Mammary epithelial cell (primary cell): ENCODE measurements at places on chromosomes 2 and 18.

GRCh38 chr18:28875059-28875458 lies 698.1 kb upstream of the CDH2 start:
- no peak for DNase-seq

GRCh38 chr2:113248997-113249770 lies 29.5 kb downstream of the PAX8 start:
- DNase-seq: peak; percentile 69

DNA sequence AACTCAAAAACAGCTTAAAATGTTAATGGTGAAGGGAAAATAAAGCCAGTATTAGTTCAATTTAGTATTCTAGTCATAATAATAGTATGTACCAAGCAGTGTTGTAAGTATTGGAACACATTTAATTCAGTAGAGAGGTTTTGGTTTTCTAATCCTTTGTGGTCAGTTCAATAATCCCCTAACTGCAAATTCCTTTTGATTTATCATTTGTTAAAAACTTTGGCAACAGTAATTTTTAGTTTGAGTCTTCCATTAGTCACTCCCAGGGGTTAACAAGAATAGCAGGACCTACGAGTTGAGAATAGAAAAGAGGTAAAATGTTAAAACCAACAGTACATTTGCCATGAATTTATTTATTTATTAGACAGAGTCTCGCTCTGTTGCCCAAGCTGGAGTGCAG lies 10.7 kb downstream of the MRPL44 start:
- DNase-seq: peak; percentile 29

DNA sequence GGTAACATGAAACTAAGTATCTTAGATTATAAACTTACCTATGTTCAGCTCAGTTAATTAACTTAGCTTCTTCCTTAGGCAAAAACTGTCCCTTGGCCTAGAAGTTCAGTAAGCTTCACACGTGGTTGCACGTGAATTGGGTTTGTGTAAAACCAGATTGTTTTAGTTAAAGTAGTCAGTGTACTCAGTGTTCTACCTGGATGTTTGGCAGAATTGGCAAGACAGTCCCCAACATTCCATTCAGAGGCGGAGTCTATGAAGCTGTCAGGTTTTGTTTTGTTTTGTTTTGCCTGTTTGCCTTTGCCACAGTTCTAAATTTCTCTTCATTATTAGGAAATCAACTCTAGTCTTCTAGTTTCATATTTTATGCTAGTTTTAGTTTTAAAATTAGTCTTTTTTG lies 105.3 kb upstream of the ZEB2 start:
- DNase-seq: peak; percentile 9

DNA sequence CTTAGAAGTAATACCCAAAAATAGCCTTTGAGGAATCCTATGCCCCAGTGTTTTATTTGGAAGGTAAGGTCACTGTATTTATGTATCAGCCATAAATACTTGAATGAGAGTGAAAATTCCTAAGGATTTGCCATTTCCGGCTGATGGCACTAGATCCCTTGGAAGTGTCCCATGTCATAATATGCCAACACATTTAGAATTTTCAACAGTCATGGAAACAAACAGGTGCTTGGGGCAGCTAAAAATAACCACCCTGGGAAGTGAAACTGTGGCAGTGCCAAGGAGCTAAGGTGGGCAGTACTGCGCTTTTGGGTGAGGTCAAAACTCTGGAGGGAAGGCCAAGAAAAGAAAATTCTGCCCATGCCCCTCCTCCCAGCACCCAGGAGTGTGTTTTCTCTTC lies 80.2 kb downstream of the TCF7L1 start:
- DNase-seq: no peak

DNA sequence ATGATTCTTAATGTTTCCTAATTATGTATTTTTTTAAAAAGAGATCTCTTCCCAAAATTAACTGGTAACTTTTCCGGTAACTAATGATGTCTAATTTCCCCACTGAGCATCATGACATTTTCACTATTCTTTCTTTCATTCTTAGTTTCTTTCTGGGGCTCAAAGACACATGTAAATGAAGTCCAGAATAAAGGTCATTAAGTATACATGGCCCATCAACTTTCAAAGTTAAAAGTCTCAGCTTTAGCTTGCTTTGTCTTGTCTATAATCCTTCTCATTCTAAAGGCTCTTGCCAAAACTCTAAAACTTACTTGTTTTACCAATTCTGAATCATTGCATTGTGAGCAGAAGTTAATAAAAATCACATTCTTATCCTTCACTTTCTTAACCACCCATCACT lies 53.6 kb downstream of the ASXL2 start:
- DNase-seq: no peak

DNA sequence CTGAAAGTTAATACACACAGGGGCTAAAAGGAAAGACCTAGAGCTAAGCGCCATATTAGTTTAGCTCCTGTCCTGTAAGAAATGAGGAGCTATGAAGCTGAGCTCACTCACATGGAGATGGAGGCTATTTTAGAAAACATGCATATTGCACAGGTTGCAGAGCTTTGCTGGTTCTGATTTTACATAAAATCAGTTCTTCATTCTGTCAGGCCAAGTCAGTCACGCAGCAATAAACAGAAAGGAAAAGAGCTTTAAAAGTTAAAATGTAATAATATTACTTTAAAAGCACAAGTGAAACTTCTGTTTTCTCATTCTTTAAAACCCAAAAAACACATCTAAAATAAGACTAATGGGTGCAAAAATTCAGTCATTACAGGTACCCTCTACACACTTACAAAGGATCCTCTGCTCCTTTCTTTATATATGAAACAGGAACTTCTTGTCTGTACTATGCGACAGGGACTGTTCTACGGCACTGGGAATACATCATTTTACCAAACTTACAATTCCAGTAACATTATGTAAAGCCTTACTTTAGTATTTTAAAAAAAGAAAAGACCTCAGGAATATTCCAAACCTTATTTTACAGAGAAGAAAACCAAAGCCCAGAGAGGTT lies 113.8 kb downstream of the THADA start:
- no peak for DNase-seq

DNA sequence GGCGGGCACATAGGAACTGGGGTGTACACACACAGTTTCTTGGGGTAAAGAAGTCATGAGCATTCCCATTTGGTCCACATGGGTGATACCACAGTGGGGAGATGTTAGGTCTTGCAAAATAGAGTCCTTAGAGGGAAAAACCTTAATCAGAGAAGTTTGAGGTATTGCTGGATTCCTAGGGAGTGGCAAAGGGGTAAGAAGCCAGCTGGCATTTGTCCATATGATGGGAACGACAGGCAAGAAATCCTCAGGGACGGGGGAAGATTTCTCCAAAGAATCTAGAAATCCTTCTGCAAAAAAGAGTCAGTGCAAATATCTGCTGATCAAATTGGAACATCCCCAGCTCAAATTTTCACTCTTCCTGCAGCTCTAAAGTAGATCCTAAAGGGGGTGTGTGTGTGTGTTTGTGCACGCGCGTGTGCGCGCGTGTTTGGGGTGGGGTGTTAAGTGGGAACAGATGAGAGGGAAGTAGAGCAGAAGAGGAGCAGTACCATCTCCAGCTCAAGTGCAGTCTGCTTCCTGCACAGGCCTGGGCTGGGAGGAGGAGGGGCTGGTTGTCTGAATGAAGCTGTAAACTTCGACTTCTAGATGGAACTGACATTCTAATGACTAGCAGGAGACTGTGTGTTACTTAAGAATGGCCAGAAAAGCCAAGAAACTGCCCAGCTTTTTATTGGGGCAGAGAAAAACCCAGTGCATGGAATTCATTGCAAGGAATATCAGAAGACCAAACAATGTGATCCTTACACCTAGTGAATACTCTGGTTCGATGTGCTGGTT lies 168.0 kb downstream of the SPP2 start:
- DNase-seq: no peak

- DNase-seq: no peak
Measured at GRCh38 chr2:239269173-239269885, 131.5 kb downstream of the HDAC4 start.

GRCh38 chr2:171834286-171834685 lies 59.8 kb downstream of the SLC25A12 start:
- no peak for DNase-seq

GRCh38 chr2:102806250-102806837 lies 44.5 kb downstream of the TMEM182 start:
- peak; percentile 58 for DNase-seq

DNA sequence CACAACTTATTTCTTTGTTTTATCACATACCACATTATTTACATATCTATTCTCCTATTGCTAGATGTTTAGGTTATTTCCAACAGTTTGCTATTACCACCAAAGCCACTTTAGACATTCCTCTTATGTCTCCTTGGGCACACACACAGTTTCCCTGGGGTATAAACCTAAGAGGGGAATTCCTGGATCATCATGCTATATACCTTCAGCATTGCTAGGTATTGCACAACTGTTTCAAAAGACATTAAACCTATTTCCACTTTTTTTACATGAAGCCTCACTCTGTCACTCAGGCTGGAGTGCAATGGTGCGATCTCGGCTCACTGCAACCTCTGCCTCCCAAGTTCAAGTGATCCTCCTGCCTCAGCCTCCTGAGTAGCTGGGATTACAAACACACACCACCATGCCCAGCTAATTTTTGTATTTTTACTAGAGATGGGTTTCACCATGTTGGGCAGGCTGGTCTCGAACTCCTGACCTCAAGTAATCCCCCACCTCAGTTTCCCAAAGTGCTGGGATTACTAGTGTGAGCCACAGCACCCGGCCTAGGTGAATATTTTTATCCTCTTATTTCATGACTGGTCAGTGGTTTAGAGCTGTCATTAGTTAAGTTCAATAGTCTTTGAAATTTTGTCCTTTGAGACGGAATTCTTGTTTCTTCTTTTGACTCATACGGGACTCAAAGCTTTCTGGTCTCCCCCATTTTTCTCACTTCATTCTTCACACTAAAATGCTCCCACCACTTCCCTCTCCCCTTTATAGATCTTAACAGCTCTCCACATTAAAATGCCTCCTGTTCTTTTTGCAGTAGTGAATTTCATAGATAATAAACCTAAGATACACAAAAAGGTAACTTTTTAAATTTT lies 30.3 kb downstream of the SULT1C4 start:
- DNase-seq: no peak

- DNase-seq: no peak
Measured at GRCh38 chr2:219433666-219434467, 776 bp upstream of the SPEG start.

DNA sequence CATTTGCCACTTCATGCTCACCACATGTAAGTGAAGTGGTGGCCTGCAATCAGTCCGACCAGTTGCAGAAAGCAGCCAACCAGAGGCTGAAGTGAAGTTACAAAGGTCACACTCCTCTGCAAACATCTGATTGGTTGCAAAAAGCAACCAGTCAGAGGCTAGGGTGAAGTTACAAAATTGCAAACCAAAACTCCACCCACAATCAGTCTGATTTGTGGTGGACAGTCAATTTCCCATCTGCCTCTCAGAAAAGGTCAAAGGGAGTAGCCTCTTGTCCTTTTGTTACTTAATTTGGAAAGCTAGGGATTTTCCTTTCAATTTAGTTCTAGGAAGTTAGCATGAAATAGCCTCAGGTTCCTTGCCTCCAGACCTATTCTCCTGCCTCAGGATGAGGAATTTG lies 185.0 kb downstream of the UXS1 start:
- DNase-seq: no peak

DNA sequence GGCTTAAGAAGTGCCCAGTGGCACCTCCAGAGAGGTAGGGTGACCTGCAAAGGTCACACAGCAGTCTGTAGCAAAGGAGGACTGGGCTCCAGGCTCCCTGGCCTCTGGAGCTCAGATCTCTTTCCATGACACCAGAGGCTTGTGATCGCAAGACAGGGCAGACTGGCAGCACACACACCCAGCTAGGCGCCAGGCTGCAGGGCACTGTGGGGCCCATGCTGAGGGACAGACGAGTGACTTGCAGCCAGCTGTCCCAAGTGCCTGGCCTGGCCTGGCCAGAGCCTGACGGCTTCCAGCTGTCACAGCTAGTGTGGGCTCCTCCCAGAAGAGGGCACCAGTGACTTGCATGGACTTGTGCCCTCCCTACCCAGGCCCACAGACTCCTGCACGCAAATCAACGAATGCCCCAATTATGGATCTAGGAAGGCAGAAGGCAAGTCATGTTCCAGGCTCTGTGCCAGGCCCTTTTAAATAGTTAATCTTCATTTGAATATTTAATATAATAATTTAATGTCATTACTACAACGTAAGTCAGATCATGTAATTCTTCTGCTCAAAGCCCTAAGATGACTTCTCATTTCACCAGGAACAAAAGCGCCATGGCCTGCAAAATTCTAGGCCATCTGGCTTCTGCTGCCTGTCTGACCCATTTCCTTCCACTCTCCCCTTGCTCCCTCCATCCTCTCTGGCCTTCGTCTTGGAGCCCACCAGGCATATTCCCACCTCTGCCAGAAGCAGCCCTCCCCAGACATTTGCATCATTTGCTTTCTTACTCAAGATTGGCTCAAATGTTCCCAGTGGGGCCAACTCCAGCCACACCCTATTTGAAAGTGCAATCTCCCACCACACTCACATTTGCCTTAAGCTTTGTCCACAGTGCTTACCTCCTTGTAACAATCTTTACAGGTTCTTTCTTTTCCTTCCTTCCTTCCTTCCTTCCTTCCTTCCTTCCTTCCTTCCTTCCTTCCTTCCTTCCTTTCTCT lies 3.7 kb upstream of the SPEG start:
- DNase-seq: peak; percentile 41

GRCh38 chr2:58638256-58638805 lies 397.2 kb upstream of the FANCL start:
- DNase-seq: peak; percentile 21

DNA sequence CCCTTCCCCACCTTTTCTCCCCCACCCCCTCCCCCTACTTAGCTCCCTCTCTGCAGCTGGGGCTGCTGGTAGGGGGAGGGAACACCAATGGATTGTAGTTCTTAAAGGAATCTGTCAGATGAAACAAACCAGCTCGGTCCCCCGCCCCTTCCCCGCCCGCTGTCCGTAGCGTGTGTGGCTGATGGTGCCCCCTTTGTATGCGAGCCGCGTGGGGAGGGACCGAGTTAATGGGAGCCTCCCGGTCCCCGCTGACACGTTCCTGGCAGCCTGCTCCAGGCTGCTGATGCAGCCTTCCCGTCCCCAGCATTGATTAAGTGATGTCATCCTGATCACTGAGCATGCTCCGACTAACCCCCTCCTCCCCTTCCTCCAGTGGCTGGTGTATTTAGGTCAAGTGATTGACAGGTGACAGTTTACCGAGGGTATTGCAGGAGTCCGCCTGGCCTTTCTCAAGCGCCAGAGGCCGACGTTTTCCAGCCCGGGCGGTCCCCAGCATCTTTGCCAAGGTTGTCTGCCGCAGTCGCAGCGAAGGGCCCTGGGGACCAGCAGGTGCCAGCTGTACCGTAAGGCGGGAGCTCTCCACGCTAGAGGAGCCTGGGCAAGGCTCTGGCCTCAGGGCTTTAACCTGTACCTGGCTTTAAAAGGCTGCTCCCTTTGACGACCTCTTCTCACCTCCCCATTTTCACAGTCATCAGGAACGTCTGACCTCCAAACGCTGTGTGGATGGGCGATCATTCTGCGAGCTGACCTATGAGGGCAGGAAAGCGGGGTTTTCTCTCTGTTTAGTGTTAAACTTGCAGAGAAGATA lies 1.8 kb downstream of the KIF5C start:
- DNase-seq: no peak
